ENCODE measurements at places on chromosomes 6 and 20.

- no peak for ATAC-seq
These were observed 47.3 kb downstream of the STAU1 start for GRCh38 chr20:49140834-49141233.

- peak; percentile 67 for ATAC-seq
These were observed 1.1 kb downstream of the ACTL10 start for GRCh38 chr20:33667676-33668465.

GRCh38 chr6:14123386-14124111 lies 6.0 kb downstream of the CD83 start:
- ATAC-seq, result no peak

DNA sequence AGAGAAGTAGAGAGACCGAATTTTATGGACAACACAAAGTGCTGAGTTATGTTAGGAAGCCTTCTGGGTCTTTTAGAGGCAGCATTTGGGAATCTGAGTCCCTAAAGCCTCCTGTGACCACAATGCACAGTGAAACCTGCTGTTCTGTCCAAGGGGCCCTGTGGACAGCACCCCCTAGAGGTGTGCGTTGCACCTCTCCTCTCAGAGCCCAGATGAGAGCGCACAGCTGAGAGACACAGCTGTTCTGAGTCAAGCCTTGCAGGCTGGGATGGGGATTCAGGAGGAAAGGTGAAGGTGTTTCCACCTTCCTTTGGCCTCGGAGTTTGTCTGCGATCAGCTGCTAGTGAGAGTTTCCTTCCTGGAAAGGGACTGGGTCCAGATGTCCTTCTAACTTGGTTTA lies 13.0 kb downstream of the PCK1 start:
- ATAC-seq, result no peak

DNA sequence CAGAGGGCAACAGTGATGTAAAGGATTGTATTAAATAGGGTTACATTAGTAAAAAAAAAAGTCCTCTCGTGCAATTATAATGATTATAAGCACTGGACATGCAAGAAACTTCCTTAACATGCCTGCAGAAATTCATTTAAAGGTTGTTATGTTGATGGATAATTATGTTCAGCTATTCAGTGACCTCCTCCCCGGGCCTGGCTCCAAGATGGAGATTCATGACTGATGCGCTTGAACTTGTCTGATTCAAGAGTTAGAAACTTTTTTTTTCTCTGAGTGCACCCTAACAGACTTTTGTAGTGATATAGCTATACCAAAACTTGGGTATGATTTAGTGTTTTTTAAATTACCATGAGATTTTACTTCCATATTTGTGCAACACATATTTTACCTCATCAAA lies 1170.0 kb upstream of the CITED2 start:
- ATAC-seq, result no peak

- ATAC-seq, result no peak
These were observed 171.0 kb downstream of the TFAP2C start for GRCh38 chr20:56800088-56800487.

DNA sequence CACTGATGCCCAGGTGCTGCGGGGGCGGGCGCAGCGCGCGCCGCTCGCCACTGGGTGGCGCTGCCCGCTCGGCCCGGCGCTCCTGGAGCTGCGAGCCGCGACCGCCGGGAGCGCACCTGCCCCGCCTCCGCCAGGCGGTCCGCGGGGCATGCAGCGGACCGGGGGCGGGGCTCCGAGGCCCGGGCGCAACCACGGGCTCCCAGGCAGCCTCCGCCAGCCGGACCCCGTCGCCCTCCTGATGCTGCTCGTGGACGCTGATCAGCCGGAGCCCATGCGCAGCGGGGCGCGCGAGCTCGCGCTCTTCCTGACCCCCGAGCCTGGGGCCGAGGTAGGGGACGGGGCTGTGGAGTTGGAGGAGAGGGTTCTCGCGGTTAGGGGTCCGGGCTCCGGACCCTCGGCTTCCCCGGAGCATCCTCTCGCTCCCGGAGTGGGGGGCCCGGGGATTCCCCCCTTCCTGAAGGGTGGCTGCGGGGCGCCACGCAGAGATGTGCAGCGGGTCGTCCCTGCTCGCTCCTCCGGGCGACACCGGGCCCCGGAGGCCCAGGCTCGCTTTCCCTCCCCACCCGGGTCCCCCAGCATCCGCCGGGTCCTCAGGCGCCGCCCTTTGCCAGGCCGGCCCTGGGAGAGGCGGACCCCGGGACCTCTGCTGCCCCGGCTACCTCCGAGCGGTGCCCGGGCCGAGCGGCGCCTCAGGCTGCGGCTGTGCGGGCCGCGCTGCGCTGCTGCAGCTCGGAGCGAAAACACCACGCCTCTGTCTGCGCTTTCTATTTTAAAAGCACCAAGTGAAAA lies at the start of gene BCAS4:
TSS of gene BCAS4 (plus strand) at position 216 of the 789 bp plus-strand sequence. CDS start at position 239, 23 bp downstream.
- ATAC-seq, result peak; percentile 87

DNA sequence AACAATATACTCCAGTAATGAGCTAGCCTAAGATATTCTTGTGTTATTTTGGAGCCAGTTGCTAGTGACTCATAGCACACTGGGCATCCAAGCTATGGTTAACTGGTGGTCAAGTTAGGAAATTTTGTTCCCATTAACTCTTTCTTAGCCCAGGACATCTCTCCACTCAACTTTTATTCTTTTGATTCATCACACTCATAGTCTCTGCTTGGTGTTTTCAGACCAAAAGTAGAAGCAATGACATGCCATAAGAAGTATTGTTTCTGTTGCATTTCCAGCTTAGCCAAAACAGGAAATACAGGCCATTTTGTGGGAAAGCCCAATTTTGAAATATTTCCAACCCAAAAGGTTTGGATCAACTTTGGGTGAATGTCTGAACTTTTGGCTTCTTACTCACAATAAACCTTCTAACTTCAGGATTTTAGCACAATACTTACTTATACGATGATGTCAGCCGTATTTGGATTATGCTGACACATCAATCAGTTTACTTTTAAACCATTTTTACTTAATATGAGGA lies 31.6 kb upstream of the CCN2 start:
- ATAC-seq, result no peak

GRCh38 chr20:21225215-21225947 lies 77.8 kb upstream of the XRN2 start:
- no peak for ATAC-seq

DNA sequence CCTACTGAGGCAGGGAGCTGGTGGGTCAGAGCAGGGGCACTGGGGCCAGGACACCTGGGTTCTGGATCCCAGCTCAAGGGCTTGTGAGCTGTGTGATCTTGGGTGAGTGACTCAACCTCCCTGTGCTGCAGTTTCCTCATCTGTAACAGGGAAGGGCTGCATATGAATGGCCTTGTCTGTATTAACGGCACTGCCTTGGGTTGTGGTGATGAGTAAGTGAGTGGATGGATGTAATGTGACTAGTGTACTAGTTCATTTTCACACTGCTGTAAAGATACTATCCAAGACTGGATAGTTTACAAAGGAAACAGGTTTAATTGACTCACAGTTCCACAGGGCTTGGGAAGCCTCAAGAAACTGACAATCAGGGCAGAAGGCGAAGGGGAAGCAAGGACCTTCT lies 233.5 kb downstream of the TAF4 start:
- no peak for ATAC-seq

DNA sequence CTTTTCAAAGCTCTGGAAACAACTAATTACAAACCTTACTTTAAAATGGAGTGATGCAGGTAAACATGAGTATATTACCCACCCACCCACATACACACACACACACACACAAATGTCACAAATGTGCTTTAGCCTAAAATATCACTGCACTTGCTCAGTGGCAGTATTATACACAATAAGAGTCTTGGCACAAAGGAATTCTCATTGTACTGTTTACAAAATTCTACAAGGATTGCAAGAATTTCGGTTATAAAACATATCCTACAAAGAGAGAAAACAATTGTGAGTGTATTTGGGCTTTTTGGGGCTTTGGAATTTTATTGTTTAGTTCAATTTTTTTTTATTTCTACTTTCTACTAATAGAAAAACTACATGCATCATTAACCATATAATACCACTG lies 113.2 kb upstream of the BEND6 start:
- ATAC-seq, result no peak

- ATAC-seq, result no peak
These were observed 1.7 kb upstream of the TMEM170B start for GRCh38 chr6:11535801-11536230.

DNA sequence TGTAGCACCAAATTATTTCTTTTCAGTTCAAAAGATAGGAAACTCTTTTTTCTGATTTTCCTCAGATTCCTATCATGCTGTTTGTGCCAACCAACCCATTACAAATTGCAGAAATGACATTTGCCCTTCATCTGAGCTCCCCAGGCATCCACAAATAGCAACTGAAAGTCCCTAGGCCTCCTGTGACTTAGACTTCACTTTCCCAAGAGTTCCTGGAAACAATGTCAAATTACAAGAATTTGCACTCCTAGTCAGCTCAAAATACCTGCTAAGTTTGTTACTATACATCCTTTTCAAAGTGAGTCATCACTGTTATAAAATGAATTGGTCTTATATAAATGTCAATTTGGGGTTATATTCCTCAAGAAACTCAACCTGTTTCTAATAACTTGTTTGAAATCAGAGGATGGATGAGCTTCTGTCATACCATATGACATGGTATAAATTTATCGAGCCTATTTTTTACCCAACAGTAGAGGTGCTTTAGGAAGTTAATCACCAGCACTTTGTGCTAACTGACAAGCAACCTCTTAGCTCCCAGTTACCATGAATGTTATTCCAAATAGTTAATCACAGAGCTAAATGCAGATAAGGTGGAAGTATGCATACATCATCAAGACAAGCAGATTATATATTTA lies 256.5 kb downstream of the HACE1 start:
- ATAC-seq, result peak; percentile 85
